Stimulated activated CD8-positive, alpha-beta memory T cell treated with anti-CD3 and anti-CD28 coated beads, Interleukin-15, amount 100 ng/mL, for 24 hours (primary cell): ENCODE measurements at places on chromosomes 2 and 18.

DNA sequence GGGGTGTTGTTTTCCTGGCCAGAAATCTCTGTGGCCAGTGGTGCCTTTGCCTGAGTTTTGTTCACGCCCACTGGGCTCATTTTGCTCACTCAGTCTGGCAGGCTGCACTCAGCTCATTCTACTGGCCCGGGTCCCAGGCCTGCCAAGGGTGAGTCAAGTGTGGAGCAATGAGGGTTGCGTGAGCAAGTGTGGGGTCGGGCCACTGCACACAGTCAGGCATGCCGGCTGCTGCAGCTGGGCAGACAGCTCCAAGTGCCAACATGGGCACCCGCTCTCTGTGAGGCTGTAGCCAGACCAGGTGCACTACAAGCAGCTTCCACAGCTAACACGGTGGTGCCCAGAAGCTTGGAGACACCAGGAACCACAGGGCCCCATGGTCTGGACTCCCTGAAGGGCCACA lies 801.1 kb upstream of the RAB6C start:
- DNase-seq: no peak

DNA sequence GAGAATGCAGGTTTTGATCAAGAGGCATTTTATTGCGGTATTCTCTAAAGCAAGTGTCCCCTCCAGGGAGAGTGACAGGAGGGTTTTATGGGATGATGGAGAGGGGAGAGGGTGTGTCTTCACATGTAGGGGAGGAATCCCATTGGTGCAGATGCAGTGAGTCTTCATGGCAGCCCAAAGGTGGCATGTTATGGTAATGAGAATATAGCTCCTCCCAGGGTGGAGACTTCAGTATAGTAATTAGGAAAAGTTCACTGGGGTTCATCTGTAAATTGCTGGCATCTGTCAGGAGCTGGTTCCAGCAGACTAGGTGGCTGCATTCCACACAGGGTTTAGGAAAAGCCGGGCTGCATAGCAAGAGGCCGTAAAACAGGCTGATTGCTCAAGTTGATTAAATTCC lies 230.7 kb upstream of the CCDC68 start:
- no peak for DNase-seq

GRCh38 chr2:175931805-175932204 lies 70.3 kb downstream of the LNPK start:
- DNase-seq: no peak

DNA sequence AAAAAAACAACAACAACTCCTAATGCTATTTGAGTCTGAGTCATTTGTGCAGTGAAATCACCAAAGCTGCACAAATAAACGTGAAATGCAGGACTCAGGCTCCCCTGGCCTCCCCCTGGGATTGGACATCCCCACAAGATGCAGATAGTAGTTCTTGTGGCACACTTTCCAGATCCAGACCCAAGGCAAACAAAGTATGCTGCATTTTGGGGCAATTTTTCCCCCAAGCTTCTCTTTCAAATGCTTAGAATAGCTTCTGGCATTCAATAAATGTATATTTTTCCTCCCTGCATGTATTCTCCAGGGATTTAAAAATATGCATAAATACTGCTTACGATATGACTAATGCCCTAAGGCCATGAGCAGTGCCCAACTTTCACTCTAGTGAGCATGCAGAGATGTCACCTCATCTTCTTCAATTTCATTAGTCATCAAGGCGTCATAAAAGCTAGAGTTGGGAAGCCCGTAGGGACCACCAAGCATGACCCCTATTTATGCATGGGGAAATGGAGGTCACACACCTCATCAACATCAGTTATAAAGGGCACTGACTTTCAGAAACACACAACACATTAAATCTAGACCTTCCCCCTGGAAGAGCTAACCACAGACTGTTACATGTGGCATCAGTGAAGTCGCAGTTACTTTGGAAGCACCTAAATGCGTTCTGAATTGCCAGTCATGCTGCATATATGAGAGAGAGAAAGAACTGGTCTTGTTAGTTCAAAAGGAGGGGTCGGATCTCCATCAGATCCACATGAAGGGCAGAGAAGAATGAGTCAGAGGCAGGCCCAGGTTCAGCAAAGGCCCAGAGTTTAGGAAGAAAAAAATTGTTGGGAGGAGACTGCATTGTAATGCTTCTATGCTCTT lies 374.1 kb downstream of the LPIN1 start:
- no peak for DNase-seq

DNA sequence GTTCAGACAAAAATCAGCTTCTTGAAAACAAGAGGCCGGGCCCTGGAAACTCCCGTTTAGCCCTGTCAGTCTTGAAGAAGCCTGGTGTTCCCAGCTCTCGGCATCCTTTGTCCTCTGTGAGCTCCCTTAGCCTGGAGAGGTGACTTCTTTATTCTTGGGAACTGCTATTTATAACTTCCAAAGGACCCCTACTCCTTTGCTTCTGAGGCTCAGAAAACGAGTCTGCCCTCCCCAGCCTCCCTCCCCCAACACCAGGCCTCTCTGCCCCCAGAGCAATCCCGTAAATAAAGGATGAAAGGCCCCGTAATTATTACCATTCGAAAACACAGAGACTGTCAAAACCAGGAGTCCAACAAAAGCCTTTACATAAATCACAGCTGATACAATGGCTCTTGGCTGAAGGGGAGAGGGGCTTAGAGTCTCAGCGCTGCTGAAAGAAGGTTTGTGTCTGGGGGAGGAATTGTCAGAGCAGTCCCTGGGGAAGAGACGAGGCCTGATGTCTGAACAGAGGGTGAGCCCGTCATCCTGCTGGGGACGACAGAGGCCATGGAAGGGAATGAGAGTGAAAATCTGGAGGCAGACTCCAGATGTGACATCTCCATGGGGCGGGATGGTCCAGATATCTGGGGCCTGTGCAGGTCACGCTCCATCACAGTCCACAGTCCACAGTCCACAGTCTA lies 283.0 kb downstream of the MYCN start:
- DNase-seq: no peak

GRCh38 chr2:233049194-233049761 lies 10.9 kb upstream of the INPP5D start:
- DNase-seq: no peak

- DNase-seq: peak; percentile 43
Measured at GRCh38 chr2:217993817-217994463, 8.9 kb downstream of the TNS1 start.

GRCh38 chr2:154556607-154557006 lies 141.9 kb upstream of the KCNJ3 start:
- no peak for DNase-seq

DNA sequence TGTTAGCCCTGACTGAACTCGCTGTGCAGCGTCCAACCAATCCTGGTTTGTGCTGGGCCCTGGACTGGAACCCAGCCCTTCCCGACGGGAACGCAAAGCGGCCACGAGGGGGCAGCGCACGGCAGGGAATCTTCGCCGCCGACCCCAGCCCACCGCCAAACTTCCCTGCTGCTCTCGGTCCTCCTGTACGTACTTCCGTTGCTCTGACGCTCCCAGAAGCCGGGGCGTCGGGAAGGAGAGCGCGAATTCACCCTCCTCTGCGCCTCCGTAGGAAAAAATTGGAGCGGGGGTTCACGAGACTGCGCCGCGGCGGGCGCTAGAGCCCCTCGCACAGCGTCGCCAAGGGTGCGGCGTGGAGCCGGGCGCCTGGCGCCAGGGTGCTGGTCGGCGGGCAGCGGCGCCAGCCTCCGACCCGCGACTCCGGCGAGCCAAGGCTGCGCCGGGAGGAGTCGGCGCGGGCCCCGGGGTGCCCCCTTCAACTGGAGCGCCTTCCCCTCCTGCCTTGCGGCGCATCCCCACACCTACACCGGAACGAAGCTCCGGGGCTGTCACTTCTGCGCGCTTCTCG lies 873 bp upstream of the SH3RF3 start:
- peak; percentile 45 for DNase-seq

DNA sequence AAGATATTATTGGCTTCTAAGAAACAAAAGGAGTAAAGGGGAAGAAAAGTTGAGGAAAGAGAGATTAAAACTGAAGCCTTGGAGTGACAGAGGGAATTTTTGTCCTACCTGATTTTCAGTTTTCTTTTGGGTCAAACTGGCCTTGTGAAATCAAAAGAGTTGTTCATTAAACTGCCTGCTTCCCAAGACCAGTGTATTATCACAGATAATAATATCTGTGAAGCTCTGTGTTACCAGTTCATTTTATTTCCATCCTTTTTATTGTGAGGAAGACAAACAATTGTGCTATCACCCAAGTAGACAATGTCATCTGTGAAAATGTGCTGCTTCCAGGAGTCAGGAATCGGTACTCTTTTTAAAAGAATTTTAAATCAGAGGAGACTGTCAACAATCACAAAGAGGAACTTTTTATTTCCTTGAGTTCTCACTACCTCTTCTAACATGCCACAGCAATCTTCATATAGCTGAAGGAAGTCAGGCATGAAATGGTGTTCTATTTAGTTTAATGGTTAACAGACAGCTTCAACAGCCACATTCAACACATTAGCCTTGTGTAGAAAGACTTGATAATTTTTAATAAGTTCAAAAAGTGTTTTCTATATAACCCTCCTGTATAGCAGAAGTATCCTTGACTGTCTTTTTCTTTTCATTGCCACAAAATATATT lies 554.8 kb downstream of the PIK3C3 start:
- no peak for DNase-seq

- DNase-seq: no peak
Measured at GRCh38 chr2:53512071-53512826, 255.4 kb upstream of the CHAC2 start.

- DNase-seq: no peak
Measured at GRCh38 chr2:176813621-176814049, 399.0 kb upstream of the HNRNPA3 start.

GRCh38 chr2:172921532-172922236 lies 154.0 kb upstream of the MAP3K20 start:
- DNase-seq: no peak

DNA sequence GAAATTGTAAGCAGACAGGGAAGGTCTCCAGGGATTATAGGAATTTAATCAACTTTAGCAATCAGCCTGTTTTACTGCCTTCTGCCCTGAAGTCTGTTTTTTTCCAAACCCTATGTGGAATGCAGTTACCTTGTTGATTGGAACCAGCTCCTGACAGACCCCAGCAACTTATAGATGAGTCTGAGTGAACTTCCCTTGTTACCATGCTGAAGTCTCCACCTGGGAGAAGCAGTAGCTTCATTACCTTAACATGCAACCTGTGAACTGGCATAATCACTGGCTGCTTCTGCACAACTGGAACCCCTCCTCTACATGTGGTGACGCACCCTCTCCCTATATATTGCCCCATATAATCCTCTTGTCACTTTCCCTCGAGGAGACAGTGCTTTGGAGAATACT lies 226.3 kb upstream of the SPOPL start:
- DNase-seq: no peak

DNA sequence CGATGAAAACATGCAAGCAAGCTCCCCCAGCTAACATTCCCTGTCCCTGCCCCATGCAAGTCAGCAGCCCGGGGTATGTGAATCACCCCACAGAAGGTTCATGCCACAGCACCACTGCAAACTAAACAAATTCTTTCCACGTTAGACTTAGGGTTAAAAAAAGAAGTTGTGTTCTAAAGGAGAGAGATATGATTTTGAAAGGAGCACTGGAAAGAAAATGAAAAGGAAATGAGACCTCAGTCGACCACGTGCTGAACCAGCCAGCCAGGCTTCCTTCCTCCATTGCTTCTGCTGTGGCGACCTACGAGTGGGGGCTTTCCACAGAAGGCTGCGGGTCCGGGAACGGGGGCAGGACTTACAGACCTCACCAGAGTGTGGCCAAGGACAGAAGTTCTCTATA lies 52.0 kb downstream of the ARL4C start:
- no peak for DNase-seq

DNA sequence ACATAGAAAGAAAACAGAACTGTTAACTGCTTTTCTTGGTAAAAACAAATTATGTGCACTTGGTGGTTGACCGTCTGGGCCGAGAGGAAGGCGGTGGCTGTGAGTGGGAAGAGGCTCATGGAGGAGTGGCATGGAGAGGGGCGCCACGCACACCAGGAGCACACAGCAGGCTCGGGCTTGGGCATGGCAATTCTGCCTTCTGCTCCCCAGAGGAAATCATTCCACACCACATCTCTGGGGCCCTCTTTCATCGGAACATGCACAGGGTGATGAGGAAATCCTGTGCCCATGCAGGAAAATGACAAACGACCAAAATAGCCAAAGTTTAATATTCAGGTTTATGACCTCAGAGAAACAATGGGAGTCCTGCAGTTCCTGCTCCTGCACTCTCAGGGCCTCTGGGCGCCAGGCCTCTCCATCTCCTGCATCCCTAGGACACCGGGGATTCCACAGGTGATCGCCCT lies 26.4 kb downstream of the WDFY1 start:
- DNase-seq: no peak

- no peak for DNase-seq
Measured at GRCh38 chr2:205731583-205731981, 49.3 kb downstream of the NRP2 start.

GRCh38 chr2:237746302-237747080 lies 52.1 kb upstream of the RBM44 start:
- DNase-seq: no peak

GRCh38 chr2:1611886-1612285 lies 132.4 kb downstream of the PXDN start:
- no peak for DNase-seq

DNA sequence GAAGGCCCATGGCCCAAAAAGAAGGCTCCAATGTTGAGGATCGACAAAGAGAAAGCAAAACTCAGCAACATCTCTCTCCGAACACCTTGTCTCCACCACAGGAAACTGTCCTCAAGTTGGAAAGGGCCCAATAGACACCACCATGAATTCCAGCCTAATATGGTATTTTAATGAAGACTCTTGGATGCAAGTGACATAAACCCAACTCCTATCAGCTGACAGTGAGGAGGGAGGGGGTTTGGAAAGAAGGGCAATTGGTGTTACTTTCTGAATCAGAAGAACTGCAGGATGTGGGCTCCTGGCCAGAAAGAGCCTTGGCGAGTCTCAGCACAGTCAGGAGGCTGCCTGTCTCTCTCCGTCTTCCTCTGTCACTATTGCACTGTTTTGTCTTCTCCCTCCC lies 40.3 kb upstream of the SIGLEC15 start:
- DNase-seq: no peak

DNA sequence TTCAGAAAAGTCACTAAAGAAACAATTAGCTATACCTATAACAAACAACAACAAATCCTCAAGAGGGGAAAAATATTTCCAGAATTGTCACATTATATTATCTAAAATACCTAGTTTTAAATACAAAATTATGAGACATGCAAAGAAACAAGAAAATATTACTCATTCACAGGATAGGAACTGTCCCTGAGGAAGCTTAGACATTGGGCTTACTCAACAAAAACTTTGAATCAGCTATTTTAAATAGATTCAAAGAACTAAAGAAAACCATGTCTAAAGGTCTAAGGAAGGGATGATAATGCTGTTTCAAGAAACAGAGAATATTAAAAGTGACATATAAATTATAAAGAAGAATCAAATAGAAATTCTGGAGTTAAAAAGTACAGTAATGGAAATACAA lies 131.9 kb upstream of the ZNF516 start:
- no peak for DNase-seq
